NCI-H2029 (cell line): ENCODE measurements at places on chromosomes 2 and 18.
A peak's percentile ranks its signal among the peaks of the same experiment; 100 is the strongest.

DNA sequence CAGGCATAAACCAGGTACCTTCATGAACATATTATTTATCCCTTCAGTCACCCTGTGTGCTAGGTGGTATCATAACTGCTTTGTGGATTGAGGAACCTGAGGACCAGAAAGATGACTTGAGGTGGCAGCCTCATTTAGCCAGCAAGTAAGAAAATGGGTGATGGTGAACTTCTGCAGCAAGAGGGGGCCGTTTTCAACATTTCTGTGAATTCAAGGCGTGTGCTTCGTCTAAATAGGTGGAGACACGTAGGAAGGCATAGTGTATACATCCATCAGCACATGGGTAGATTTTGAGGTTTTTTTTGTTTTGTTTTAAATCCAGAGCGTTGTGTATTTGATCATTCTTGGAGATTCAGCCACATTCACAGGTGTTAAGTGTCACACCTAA is 118.7 kb downstream of the SPTBN1 start:
- DNase-seq, result no peak

- DNase-seq, result no peak
These were observed 65.6 kb downstream of the CYB5A start for GRCh38 chr18:74226156-74226555.

DNA sequence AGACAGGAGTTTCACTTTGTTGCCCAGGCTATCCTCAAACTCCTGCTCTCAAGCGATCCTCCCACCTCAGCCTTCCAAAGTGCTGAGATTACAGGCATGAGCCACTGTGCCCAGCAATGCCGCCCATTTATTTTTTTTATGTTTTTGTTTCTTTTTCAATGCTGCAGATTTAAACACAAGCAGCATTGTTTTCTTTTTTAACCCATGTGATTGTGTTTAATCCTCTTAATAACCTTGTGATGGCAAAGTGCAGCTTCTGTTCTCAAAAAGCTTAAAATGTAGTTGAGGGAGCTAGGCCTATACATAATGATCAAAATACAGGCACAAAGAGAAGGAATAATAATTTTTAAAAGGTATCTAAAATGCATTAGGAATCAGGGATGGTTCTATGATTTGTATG is 11.5 kb downstream of the MSGN1 start:
- no peak for DNase-seq

GRCh38 chr2:172072303-172072702 is 13.0 kb upstream of the DLX1 start:
- no peak for DNase-seq

GRCh38 chr2:74702001-74702715 is 48.1 kb downstream of the SEMA4F start:
- no peak for DNase-seq

GRCh38 chr2:207338220-207338607 is 172.5 kb upstream of the KLF7 start:
- DNase-seq, result no peak

- peak; percentile 85 for DNase-seq
These were observed 112.3 kb upstream of the CAVIN2 start for GRCh38 chr2:191959209-191959608.

- DNase-seq, result no peak
These were observed 18.2 kb downstream of the LMAN1 start for GRCh38 chr18:59340817-59341216.

DNA sequence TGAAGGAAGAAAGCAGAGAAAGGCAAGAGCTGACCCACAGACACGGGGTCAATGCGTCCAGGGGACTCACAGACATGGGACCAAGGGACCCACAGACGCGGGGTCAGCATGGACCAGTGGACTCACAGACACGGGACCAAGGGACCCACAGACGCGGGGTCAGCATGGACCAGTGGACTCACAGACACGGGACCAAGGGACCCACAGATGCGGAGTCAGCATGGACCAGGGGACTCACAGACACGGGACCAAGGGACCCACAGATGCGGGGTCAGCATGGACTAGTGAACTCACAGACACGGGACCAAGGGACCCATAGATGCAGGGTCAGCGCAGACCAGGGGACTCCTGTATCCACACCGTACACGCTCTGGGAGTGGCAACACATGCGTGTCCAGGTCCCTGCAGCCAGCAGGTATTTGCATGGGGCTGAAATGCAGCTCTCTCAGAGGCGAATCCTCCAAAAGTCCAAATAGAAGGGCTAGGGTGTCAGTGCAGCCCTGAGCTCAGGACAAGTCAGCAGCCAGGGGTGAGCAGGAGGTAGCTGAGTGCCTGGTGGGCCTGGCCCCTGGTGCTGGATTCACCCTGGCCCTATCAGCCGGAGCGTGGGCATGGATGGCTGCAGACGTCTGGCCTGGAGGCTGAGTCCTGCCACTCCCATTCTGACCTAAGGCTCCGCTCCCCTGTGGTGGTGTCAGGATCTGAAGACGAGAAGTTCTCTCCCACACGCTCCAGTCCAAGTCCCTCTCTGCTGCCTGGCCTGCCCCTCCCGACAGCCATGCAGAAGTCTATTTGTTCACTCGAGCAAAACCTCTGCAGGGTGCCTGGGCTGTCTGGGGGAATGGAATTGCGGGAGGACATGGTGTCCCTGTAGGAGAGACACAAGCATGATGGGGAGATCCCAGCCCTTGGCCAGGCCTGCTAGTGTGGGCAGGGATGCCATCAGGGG is 28.5 kb downstream of the TMEM18 start:
- DNase-seq, result no peak

DNA sequence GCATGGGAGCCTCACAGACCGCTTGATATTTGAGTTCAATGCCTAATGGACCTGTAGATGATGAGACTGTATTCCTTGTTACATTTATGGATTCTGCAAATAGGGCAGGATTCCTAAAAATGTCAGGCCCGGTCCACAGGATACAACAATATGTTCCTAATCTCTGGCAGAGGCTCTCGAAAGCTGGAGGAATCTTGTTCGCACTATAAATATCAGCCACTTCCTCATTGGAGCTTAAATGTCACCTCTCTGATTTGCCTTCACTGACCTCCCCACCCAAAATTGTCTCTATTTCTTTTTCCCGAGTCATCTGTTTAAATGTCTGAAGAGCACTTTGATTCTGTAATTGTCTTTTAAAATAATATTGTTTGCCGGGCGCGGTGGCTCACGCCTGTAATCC is 12.0 kb upstream of the ACSL3 start:
- no peak for DNase-seq

- no peak for DNase-seq
These were observed 127.6 kb upstream of the ZNF516 start for GRCh38 chr18:76622651-76623050.

DNA sequence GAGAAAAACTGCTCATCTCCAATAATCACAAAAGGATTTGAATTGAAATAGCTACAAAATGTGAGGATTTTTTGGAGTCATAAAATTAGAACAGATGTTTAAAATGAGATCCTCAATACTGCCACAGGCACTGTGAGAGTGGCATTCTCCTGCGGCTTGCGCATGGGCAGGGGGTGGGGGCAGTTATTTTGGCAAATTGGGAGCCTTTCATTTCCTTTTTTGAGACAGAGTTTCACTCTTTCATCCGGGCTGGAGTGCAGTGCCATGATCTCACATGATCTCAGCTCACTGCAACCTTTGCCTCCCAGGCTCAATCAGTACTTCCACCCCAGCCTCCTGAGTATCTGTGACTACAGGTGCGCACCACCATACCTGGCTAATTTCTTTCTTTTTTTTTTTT is 42.4 kb downstream of the POMC start:
- no peak for DNase-seq

DNA sequence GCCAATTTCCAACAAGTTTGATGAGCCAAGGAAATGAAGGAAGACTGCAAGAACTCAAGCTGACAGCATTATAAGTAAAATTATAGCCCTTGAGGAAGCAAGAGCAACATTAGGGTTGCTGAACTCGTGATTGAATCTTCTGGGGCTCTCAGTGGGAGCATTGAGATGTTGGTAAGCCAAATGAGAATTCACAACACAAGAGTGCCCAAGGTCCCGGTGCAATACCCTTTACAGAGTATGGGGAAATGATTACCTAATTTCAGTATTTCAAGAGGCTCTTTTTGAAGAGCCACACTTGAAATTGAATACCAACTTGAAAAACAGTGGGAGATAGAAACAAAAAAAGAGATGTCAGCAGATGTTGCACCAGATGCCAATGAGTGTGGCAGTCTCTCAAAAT is 554.5 kb downstream of the STK39 start:
- peak; percentile 24 for DNase-seq

DNA sequence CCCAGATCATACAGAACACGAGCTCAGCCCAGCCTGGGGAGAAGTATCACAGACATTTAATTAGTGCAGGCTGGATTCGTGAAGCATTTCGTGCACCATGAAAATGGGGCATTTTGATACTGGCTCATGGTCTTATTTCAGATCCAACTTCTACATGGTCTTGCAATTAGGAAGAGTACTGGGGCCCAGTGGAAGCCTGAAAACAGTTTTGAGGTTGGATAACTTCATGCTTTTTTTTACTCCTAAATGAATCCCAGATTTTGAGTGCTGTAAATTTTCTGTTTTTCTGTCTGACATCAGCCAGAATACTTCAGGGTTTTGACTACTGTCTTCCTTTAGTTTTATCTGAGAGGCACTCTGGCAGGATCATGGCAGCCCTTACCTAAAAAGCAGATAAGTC is 160.1 kb downstream of the GFPT1 start:
- no peak for DNase-seq

DNA sequence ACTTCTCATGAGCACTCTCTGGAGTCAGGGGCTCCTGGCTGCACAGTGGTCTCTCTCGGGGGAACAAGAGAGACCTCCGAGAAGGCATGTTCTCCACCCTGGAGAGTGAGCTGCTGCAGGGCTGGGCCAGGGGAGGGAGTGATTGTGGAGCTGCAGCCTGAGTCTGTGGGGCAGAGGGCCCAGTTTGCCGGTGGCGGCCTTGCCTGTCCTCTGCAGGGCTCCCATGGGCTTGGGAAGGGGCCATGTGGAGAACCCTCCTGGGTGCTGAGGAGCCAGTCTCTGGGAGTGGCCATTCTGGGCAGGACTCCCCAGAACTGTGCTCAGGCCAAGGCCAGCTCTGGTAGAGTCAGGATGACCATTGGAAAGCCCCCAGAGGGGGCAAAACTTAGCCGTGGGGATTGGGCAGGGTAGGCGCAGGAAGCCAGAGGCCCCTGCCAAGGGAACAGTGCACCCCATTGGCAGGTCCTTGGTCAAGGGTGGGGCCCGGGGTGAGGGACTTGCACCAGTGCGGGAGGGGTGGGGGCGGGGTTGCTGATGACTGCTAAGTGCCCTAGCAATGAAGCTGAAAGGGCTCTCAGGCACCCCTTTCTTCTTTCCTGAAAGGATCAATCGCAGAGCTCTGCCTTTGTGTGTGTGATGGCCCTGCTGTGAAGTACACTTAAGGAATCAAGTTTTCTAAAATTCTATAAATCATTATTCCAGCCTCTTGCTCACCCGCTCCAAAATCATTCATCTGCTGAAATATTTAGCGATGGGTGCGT is 69.7 kb upstream of the BOD1L2 start:
- DNase-seq, result no peak

DNA sequence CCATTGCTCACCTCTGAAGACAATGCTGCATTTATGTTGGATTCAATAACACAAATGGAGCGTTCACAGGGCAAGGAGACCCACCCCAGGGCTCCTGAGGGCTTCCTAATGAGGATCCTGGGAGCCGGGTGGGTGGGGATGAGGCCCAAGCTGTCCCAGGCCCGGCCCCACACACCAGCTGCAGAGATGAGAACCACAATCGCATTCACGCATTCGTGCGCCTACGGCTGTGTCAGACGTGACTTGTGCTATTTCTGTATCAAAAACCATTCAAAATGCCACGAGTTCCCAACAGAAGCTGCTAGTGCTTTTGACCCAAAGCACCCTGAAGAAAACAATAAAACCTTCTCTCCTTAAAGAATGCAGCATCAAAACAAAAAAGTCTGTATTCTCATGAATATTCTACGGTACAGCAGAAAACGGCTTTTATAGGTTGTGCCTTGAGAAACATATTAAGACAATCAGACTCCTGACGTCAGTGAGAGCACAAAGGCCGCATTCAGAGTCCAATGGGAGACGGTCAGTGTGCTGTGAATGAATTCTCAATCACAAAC is 205.4 kb downstream of the HDAC4 start:
- DNase-seq, result no peak

GRCh38 chr2:12716032-12716281 is 779 bp upstream of the TRIB2 start:
- no peak for DNase-seq

- DNase-seq, result no peak
These were observed 68.7 kb upstream of the ALK start for GRCh38 chr2:29990129-29990528.

- peak; percentile 16 for DNase-seq
These were observed 34.5 kb downstream of the EMILIN2 start for GRCh38 chr18:2881088-2881839.

DNA sequence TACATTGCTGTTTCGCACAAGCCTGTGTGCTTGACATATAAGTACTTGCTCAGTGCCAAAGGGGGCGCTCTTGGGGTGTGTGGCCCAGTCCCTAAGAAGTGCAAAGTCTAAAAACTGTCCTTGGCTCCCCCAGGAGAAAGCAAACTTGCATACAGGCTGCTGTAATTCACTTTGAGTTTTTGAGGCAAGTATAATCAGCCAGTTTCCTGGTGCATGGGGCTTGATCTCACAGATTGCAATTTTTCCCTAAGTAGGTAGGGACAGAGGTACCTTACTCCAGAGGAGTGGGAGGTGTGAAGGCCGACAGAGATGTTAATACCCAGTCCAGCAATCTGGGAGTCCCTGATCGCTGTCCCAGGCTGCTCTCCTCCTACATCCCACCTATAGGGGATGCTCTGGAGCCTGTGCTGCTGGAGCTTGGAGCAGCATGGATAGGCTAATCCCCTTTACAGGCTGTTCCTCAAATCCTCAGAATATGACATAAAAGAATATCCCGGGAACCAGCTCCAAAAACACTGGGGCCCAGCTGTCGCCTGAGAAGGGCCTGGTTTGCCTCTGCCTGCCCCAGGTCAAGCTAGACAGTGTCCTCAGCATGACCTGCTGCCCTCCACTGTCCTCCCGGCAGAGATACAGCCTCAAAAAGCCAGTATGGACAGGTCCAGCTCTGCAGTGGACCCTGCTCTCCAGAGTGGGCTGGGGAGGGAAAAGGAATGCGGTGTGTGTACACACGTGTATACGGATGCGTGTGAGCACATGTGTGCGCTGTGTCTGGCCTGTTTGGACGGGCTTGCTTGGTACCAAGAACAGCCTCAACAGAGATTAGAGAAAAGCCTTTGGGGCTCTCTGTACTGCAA is 136.5 kb upstream of the HAAO start:
- DNase-seq, result no peak

DNA sequence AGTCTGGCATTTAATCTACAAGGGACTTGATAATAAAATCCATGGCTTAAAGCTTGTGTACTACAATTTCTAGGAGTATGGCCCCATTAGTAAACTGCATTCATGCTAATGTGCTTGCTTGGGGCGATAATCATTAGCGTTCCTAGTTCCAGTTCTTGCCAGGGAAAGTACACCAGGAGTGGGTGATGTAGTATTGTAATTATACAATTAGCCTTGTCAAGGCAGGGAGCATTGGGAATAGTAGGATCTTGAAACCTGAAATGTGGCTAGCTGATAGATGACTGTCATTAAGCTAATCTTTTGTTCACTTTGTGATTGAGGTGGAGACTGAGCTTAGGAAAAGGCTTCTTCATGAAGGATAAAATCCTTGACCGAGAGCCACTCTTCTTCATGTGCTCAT is 989.2 kb downstream of the CPS1 start:
- no peak for DNase-seq
